ENCODE measurements at places on chromosomes 2 and 18.

GRCh38 chr2:27214941-27215340 lies 2.2 kb upstream of the CAD start:
- DNase-seq: no peak

GRCh38 chr2:123563515-123563914 lies 461.6 kb upstream of the CNTNAP5 start:
- no peak for DNase-seq

GRCh38 chr2:168211664-168212163 lies 35.7 kb downstream of the STK39 start:
- DNase-seq: peak; percentile 21

- no peak for DNase-seq
These were observed 24.3 kb downstream of the WDSUB1 start for GRCh38 chr2:159262226-159262625.

DNA sequence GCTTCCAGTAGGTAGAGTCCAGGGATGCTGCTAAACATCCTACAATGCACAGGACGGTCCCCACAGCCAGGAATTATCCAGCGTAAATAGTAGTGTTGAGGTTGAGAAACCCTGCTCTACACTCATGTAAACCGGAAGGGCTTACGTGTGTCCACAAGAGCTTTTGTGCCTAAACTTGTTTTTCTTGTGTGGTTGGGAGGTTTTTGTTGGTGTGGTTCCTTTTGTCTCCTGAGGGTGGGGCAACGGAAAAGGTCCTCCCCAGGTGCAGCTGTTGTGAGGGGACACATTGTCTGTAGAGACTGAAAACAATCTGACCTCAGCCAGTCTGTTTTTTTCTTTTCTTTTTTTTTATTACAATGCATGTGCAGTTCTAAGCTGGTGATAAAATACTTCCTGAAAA lies 72.7 kb upstream of the MGAT5 start:
- DNase-seq: no peak

GRCh38 chr2:188851311-188851710 lies 122.9 kb upstream of the COL3A1 start:
- DNase-seq: no peak

- DNase-seq: peak; percentile 61
These were observed 5.8 kb downstream of the HDLBP start for GRCh38 chr2:241309684-241310117.

GRCh38 chr2:192148620-192149321 lies 46.0 kb downstream of the TMEFF2 start:
- DNase-seq: peak; percentile 49

Measured in IMR-90 (cell line).